Activated CD4-positive, alpha-beta T cell treated with anti-CD3 and anti-CD28 coated beads, Interleukin-2, amount 50 U/mL, for 16 hours (primary cell): ENCODE measurements at places on chromosomes 1 and 21.

DNA sequence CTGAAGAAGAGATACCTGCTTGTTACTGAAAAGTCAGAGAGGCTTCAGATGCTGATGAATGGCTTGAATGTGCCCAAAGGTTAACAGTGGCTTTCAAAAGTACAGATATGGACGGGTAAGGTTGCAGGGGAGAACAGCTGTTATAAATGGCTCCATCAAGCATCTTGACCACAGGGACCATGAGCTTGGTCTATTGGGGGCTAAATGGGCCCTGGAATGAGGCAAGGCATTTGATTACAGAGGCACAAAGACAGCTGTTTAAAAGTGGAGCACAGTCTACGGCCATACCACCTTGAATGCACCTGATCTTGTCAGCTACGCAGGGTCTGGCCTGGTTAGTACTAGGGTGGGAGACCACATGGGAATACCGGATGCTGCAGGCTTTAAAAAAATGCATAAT is 48.3 kb downstream of the C1orf198 start:
- no peak for DNase-seq

- DNase-seq = no peak
These were observed 975.7 kb upstream of the ADGRL4 start for GRCh38 chr1:79982211-79982610.

DNA sequence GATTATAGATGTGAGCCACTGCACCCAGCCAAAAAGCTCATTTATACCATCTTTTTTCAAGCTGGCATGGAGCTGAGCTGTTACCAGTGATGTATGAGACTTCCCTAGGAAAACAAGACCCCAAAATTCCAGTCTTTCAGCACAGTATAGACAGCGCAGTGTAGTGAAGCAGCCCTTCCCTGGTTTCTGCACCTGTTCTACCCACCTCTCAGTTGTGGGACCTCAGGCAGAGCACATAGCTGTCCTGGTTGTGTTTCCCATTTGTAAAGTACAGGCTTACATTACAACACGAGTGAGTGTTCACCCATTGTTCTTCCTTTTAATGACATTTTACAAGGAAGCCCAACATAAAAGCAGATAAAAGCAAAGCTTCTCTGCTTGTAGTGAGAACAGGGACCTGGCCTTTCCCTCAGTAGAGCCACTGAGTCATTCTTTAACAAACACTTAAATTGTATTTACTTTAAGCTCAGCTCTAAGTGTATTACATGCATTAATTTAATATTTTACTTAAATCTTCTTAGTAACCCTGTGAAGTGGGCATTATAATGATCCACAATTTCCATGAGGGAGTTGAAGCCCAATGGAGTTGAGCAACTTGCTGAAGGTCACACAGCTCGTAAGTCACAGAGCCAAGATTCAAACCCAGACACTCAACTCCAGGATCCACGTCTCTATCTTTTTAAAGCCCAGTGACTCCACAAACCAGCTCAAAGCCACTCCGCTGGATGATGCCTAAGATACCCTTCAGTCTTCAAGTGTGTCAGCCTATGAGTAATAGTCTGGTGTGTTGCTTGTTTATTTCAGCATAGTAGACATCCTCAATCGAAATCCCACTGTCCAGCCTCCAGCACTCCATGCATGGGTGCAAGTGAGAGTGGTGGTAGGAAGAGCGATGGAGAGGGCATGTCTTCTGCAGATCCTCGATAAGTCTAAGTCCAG is 40.5 kb upstream of the CAPZB start:
- DNase-seq = no peak

DNA sequence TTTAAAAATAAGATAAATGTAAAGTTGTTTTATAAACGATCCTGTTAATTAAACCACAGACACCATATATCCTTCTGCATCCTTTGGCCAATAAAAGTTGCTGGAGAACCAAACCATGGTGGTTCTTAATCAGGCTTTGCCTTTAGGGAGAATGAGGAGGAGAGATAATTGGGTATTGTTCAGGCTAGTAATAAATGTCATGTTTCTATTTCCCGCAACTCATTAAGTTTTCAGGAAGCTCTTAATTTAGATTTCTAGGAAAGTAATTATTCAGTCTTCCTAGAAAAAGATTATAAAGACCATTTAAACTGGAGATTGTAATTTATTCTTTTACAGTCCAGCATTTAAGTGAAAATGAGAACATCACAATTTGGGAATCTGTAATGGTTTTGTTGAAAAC is 34.5 kb downstream of the RAB4A start:
- no peak for DNase-seq

DNA sequence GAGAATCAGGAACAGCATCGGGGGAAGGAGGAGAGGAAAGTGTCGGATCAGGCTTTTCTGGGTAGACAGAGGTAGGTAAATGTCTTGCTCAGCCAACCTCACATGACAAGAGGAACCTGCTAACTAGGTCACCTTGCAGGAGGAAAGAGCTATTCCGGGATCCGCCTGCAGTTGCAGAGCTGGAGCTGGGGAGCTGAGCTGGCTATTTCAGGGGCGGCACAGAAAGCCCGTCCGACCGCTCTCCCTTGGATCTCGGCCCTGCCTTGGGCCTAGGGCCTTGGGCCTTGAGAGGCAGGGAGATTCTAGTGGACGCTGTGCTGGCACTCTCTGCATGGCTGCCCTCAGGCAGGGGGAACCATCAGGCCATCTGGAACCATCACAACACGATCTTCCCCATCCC is 56.5 kb upstream of the CTPS1 start:
- no peak for DNase-seq

GRCh38 chr1:12618965-12619791 is 1.2 kb upstream of the DHRS3 start:
- DNase-seq = peak; percentile 59

DNA sequence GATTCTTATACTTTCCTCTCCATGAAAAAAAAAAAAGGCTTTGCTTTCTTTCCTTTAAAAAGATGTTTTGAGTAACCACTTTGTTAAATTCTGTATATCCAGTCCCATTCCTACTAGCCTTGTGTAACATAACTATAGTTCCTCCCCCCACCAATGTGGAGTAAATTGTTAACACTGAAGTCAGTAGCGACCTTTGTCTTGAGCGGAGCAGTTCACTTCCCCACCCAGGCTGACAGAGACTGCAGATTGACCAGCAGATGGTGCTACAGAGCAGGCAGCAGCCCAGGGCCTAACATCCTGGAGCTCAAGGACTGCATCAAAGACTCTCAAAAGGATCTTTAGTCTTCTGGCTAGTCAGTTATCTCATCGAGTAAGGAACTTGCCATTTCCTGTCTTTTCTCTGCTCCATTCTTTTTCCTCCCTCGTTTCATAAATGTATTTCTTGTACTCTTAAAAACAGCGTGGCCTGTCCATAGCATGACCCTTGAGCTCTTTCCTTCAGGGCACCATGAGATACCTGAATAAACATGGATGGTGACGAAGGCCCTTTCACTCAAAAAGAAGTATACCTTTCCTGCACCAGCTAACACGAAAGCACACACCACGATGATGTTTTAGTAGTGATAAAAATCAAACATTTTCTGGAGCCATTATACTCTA is 503.5 kb upstream of the PKN2 start:
- peak; percentile 69 for DNase-seq

DNA sequence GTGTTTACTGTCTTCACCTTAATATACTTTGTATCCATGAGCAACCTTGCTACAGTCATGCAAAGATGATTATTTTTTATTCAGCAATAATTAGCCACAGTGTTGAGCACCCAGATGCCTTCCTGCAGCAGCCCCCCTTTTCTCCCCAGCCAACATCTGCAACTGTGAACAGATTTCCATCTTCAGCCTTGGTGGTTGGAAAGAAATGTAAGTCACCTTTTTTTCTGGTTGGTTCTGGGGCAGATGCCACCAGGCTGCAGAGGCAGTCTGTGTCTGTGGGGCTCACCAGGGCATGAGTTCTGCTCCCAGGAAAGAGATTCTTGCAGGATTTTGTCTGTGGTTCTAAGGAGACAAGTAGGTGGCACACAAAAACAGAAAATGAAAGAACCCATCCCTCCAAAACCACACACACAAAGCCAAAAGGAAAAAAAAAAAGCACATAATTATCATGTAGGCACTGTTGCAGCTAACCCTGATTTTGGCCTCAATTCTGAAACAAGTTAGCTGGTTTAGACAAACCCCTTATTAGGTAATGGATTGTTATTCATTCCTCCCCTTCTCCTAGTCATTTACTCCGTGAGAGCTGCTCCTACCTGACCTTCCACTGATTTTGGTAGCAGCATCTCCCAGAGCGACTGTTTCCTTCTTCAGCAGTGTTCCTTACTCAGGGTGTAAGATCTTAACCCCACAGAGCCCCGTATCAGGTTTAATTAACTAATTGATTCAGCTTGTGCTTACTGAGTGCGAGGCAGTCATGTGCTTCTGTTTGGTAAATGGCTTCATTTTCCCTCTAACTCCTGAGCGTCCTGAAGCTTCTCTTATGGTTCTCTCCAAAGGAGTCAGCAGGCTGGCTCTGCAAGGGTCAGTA is 36.5 kb downstream of the GALNT2 start:
- DNase-seq = peak; percentile 66

- no peak for DNase-seq
These were observed 72.6 kb downstream of the DOP1B start for GRCh38 chr21:36229181-36229580.

- DNase-seq = no peak
These were observed 138.8 kb upstream of the USP24 start for GRCh38 chr1:55353707-55354620.

DNA sequence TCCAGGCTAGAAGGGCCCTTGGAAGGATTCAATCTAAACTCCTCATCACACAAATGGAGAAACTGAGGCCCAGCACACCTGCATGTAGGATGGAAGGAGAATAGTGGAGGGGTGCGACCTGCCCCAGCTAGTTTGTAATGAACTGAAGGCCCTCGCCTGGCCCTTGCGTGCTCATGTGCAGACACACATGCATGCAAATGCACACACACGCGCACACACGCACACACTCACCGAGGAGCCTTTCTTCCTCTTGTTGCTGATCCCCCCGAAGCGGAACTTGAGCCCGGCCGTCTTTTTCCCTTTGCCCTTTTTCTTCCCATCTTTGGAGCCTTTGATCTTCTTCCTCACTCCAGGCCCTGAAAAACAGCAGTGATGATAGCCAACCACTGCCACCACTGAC is 27.9 kb downstream of the CHD5 start:
- no peak for DNase-seq

DNA sequence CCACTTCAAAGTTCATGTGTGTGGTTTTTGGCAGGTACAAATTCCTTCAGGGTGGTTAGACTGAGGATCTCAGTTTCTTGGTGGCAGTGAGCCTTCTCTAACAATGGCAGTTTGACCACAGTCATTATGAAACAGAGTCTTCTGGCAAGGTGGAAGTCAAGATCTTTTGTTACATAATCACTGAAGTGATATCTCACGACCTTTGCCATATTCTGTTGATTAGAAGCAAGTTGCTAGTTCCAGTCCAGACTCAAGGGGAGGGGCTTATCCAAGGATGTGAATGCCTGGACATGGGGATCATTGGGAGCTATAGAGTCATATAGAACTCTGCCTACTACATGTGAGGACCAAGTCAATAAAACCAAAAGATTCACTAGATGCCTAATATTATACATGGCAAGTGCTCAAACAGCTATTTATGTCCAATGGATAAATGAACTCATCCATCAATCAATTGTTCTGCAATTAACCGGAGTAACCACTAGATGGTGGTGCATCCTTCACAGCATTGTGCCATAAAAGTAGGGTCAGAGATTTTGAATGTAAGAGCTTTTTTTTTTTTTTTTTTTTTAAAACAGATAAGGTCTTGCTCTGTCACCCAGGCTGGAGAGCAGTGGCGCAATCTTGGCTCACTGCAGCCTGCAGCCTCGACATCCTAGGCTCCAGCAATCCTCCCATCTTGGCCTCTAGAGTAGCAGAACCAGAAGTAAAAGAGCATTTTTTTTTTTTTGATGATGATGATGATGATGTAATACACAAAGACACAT is 131.9 kb downstream of the CRB1 start:
- DNase-seq = peak; percentile 55
